ENCODE measurements at places on chromosomes 7 and 10. TPM values are rescaled to one million over a fixed set of nuclear protein-coding genes. Genes with fewer than 3 reads are reported as not detected.

DNA sequence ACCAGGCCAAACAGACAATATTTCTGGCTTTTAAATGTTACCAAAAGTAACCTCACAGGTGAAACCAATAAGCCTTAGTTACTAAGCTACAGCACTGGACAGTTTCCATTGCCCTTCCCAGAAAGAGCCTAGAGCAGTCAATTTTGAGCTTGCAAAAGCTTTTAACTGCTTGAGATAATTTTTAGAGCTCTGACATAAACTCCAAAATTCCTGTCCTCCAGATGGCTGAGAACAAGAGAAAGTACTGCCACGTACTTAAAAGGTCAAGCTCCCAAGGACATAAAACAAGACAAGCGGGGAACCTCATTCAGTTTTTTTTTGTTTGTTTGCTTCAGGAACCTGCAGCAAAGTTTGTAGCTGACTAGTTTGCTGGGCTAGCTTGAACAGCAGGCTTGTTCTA, 54.1 kb downstream of the BBS9 start:
- no peak overlapping the region for H3K4me3 ChIP-seq
- H3K4me1 ChIP-seq: peaks cover 10% of the 10 kb centered on the region
- H3K27ac ChIP-seq: no peak overlapping the region
- DNase-seq: no peak

GRCh38 chr7:47600199-47601118, 18.5 kb upstream of the TNS3 start:
- no peaks in the 10 kb centered on the region for H3K36me3 ChIP-seq
- H3K27me3 ChIP-seq: no peaks in the 10 kb centered on the region
- peaks cover 14% of the 10 kb centered on the region for H3K4me1 ChIP-seq
- no peak overlapping the region for H3K27ac ChIP-seq
- DNase-seq: no peak

The SFRP5 gene
- total RNA-seq: 8.7 TPM

DNA sequence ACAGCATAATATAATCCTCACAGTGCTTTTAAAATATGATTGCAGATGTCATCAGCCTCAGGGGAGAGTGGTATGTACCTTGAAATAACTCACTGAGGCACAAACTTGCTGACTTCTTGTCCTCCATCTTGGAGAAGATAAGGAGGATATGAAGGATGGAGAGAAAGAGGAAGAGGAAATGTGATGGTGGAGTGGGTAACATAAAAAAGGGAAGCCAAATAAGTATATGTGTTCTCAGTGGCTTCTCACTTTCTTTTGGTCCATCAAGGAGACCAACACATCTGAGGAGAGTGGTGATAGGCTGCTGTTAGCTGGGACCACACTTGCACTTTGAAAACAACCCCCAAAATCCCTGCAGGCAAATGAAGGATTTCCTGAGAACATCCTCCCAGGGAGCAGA, 21.6 kb upstream of the ZNF37A start:
- H3K27me3 ChIP-seq: no peaks in the 10 kb centered on the region
- H3K36me3 ChIP-seq: no peaks in the 10 kb centered on the region
- DNase-seq: no peak
- H3K27ac ChIP-seq: no peak overlapping the region

DNA sequence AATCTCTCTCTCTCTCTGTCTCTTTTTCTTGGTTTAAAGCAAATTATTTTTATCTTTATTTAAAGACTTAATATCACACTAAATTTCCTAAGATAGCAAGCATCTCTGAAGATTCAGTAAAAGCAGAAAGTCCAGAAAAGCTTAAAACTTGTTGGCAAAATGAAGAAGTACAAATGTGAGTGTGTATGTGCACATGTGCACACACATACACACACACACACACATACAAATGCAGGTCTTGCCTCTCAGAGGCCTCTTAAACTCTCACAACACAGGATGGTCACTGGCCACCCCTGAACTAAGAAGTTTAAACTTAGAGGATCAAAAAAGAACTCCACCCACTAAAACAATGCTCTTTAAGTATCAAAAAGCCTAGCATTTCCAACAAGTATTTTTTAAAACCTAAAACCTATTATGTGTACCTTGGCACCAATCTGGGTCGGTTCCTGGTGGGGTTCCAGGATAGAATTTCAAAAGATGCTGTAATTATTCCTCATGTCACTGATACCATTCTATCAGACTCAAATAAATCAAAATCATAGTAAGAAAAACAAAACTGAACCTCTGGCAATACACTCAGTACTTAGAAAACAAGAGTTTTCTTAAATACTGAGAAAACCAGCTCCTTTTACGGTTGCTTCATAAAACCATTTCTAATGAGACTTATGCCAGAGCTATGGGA, 55.0 kb downstream of the SORBS1 start:
- no peak for DNase-seq
- H3K27ac ChIP-seq: peak overlapping the region; percentile 87
- H3K36me3 ChIP-seq: peaks cover 4% of the 10 kb centered on the region

DNA sequence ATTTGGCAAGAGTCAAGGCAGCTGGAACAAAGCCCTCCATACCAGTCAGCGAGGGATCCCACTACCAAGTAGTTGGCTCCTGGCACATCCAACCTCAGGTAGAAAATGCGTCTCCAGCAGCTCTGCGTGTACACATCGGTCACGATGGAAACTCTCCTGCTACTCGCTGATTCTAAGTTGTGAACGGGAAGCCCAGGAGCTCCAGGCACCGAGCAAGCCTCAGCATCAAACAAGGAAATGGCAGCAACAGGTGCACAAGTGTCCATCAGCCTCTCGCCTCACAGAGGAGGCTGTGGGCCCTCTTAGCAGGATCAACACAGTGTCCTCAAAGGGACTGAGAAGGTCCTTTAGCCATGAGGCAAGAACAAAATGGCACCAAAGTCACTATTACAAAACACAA, 127.0 kb downstream of the TCERG1L start:
- DNase-seq: no peak
- no peak overlapping the region for H3K4me3 ChIP-seq
- peaks cover 76% of the 10 kb centered on the region for H3K27me3 ChIP-seq
- no peak overlapping the region for H3K27ac ChIP-seq
- no peaks in the 10 kb centered on the region for H3K4me1 ChIP-seq

GRCh38 chr7:38280707-38281106, 7.3 kb upstream of the TARP start:
- no peak overlapping the region for H3K27ac ChIP-seq
- peaks cover 8% of the 10 kb centered on the region for H3K4me1 ChIP-seq
- no peak for DNase-seq
- no peak overlapping the region for H3K4me3 ChIP-seq
- H3K27me3 ChIP-seq: no peaks in the 10 kb centered on the region

- H3K36me3 ChIP-seq: no peaks in the 10 kb centered on the region
- H3K4me1 ChIP-seq: no peaks in the 10 kb centered on the region
- H3K4me3 ChIP-seq: no peak overlapping the region
- H3K27ac ChIP-seq: no peak overlapping the region
Observed at GRCh38 chr7:138752518-138753149, 45.2 kb upstream of the TMEM213 start.

The PCLO gene
- total RNA-seq: 4.2 TPM

DNA sequence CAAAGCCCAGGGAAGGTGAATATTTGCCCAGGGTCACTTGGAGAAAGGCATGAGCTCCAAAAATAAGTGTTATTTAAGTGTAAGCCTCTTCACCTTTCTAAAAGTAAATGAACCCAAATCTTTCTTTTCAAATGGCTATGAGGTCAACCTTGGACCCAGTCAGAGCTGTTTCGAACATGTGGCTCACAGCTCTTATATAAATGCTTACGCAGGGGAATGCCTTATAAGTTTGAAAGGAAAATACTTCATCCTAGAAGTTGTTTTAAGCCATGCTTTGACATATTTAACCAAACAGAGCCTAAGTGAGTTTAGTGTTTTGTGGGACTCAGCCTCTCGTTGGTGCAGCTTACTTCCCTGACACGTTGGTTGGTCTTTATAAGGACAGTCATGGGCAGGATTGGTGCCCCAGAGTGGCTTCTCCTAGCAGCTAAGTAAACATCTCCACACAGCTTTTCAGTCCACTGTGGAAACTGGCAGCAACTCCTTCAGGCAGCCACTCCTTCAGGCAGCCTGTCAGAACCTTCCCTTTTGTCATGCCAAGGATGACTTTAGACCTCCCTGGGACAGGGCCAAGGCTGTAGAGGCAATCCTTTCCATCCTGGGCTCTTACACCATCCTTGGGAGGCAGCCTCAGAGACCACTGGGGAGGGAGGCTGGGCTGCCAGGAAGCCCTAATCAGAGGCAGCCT, 43.6 kb downstream of the MINDY4 start:
- H3K27ac ChIP-seq: peak overlapping the region; percentile 88
- peak; percentile 50 for DNase-seq
- H3K4me3 ChIP-seq: no peak overlapping the region
- H3K36me3 ChIP-seq: no peaks in the 10 kb centered on the region
- H3K27me3 ChIP-seq: no peaks in the 10 kb centered on the region

The SUGCT gene
- 5.0 TPM for total RNA-seq

The PIP gene
- total RNA-seq: not detected

DNA sequence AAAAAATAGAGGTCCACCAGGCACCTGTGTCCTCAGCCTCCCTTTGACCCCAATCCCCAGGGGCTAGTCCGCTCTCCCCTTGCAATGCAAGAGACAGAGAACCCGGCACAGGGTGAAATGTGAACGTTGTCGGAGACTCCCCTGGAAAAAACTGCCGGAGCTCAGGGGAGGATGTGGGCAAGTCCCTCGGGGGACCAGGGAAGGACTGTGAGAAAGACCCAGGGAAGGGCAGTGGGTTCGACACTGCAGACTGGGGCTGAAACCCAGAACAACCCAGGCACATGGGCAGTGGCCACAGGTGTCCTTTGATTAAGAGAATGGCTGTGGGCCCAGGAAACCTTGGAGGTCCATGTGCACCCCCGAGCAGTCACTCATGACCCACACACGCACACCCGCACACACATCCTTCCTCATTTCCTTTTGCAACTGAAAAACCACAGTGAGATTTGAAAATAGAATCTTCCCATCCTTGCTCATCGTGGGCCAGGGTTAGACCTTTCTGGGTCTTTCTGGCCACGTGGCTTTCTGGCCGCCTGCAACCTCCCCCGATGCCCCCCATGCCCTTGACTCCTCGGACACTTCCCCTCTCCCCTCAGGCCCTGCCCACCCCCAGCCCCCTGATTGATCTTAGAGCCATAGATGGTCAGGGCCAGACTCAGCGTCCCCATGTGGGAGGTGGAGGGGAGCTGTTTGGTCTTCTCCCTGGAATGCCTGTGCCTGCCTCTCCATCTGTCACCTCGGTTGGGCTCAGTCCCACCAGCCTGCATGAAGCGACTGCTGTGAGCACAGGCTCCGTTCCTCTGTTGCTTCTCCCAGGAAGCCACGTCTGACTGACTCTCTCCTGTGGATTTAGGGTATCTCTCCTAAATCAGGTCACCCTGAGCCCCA, 7.9 kb downstream of the LAT2 start:
- no peak overlapping the region for H3K27ac ChIP-seq
- H3K4me3 ChIP-seq: no peak overlapping the region
- no peaks in the 10 kb centered on the region for H3K36me3 ChIP-seq

GRCh38 chr7:126026421-126027088, 1096.9 kb upstream of the POT1 start:
- H3K36me3 ChIP-seq: no peaks in the 10 kb centered on the region
- H3K4me1 ChIP-seq: no peaks in the 10 kb centered on the region
- no peaks in the 10 kb centered on the region for H3K27me3 ChIP-seq
- H3K4me3 ChIP-seq: no peak overlapping the region
- H3K27ac ChIP-seq: no peak overlapping the region

The ADAM12 gene
- total RNA-seq: 0.27 TPM

GRCh38 chr7:107046491-107047259, 2.2 kb downstream of the PRKAR2B start:
- no peak overlapping the region for H3K27ac ChIP-seq

The TMEM176A gene
- total RNA-seq: 18.5 TPM

DNA sequence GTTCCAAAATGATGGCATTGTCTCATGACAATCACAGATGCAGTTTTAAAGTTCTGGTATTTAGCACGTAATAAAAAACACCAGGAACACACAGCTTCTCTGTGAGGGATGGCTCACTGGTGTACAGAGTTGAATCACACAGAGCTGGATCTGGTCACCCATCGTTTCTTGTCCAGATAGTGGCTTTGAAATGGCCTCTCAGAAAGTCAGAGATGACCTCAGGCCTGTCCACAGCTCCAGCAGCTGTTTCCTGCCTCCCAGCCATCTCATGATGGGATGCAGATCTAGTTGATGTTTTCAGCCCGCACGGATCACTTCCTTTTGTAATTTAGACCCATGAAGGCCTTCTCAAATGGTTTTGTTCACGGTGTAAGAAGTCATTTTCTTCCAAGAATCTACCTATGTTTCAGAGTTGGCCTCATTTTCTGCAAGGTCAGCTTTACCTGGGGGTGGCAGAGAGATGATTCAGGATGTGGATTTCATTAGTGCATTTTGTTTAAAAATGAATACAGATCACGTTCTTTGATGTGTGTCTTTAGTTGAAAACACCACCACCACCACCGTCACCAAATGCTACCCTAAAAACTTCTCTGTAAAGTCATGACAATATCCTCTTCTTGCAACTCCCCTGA, 166.2 kb downstream of the SNX10 start:
- H3K4me3 ChIP-seq: no peak overlapping the region
- no peaks in the 10 kb centered on the region for H3K27me3 ChIP-seq
- no peaks in the 10 kb centered on the region for H3K4me1 ChIP-seq
- no peak overlapping the region for H3K27ac ChIP-seq
- H3K36me3 ChIP-seq: no peaks in the 10 kb centered on the region

The CCDC71L gene
- total RNA-seq: 6.0 TPM

- no peak overlapping the region for H3K4me3 ChIP-seq
- peaks cover 19% of the 10 kb centered on the region for H3K36me3 ChIP-seq
- no peak overlapping the region for H3K27ac ChIP-seq
- DNase-seq: peak; percentile 49
- no peaks in the 10 kb centered on the region for H3K27me3 ChIP-seq
- H3K4me1 ChIP-seq: peaks cover 3% of the 10 kb centered on the region
Observed at GRCh38 chr10:317271-317769, 182.1 kb downstream of the ZMYND11 start.

The KLF14 gene
- total RNA-seq: 0.11 TPM

The OPN4 gene
- 0.25 TPM for total RNA-seq

DNA sequence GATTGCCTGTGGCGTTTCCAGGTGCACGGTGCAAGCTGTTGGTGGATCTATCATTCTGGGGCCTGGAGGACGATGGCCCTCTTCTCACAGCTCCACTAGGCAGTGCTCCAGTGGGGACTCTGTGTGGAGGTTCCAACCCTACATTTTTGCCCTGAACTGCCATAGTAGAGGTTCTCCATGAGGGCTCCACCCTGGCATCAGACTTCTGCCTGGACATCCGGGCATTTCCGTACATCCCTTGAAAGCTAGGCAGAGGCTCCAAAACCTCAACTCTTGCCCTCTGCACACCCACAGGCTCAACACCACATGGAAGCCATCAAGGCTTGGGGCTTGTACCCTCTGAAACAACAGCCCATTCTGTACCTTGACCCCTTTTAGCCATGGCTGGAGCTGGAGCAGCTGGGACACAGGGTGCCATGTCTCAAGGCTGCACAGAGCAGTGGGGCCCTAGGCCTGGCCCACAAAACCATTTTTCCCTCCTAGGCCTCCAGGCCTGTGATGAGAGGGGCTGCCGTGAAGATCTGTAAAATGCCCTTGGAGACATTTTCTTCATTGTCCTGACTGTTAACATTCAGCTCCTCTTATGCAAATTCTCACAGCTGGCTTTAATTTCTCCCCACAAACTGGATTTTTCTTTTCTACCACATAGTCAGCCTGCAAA, 10.0 kb upstream of the FGL2 start:
- no peak overlapping the region for H3K27ac ChIP-seq
- no peak for DNase-seq
- no peak overlapping the region for H3K4me3 ChIP-seq
- H3K36me3 ChIP-seq: peaks cover 5% of the 10 kb centered on the region

- no peak for DNase-seq
- no peaks in the 10 kb centered on the region for H3K27me3 ChIP-seq
- no peak overlapping the region for H3K27ac ChIP-seq
- no peak overlapping the region for H3K4me3 ChIP-seq
Observed at GRCh38 chr7:134732728-134733127, 46.7 kb upstream of the CALD1 start.

The TACC2 gene
- 400 TPM for total RNA-seq

The CAMK2G gene
- total RNA-seq: 12.5 TPM
